ENCODE measurements at places on chromosomes 3 and 15.

DNA sequence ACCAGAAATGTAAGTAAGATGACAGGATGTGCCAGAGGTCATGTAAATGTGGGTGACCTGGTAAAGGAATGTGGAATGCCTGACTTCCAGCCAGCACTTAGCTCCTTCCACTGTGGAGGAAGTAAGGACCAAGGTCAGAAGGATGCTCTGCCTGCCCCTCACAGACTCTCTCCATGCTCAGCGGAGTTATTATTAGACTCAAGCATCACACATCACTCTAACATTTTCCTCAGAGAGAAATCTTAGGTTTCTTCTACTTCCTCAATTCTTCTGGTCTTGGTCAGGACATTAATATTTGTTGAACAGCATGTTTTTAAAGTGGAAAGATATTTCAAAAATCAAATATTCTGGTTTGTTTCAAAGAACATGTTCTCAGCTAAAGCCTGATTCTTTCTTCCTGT lies 231.4 kb upstream of the WNT5A start:
- no peak for DNase-seq

- no peak for DNase-seq
These were observed 61.9 kb downstream of the HMG20A start for GRCh38 chr15:77482570-77482969.

DNA sequence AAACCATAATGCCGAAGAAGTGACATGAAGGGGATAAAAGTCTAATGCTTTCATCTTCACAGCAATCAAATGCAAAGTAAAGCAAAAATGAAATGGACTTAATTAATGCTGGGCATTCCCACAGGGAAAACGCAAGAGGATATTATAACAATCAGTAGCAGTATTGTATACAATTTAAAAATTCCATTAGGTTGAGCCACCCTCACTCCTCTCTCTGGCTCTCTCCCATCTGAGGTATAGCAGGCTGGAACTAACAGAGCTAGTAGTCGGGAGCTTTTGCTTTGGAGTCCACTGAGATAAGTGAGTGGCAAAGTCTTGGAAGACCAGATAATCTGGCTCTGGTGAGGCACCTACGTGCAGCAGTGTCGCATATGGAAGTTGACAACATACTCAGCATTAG lies 33.9 kb downstream of the DET1 start:
- DNase-seq, result no peak

DNA sequence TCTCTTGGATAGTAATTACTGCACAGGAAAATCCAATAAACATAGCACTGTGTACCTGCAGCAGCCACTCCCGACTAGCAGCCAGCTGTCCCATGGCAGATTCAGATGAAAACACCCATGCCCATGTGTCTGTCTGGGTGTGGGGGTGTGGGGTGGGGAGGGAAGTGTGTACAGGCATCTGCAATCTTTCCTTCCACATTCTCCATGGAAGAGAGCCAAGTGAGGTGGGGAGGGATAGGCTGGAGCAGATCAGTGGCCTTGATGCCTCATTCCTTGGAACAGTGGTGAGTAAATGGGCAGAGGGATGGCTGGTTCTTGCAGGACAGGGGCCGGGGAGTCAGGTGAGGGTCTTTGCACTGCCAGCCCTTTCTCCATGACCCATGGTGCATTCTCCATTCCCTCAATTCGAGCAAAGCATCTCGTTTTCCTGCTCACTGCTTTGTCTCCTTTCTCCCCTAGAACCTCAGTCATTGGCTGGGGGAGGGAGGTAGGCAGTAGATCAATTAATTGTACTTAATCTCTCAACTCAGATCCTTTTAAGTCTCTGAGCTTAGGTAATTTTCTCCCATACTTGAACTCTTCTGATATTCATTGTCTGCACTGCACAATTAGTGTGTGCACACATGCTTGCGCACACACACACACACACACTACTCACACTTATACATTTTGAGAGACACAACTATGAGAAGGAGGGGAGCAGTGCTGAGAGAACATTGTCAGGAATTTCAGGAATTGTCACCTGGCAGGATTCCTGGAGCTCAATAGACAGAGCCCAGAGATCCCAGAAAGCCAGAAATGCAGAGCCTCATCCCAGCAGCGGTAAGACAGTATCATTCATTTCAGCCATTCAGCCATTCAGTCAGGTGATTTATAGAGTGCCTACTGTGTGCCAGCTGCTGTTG lies 31.9 kb downstream of the PDIA5 start:
- DNase-seq, result no peak
